ENCODE measurements at places on chromosomes 5 and 9.

DNA sequence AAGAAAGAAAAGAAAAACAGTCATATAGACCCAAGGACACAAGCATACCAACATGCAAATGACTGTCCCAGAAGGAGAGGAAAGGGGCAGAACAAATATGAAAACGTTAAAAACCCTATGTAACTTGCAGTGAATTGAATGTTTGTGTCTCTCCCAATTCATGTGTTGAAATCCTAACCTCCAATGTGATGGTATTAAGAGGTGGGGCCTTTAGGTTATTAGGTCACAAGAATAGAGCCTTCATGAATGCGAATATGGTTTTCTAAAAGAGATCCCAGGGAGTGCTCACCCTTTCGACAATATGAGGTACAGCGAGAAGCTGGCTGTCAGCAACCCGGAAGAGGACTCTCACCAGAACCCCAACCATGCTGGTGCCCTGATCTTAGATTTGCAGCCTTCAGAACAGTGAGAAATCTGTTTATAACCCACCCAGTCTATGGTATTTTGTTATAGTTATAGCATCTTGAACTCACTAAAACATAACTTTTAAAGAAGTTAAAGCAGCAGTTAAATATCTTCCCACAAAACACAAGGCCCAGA, 14.0 kb downstream of the HNRNPAB start:
- DNase-seq, result no peak

DNA sequence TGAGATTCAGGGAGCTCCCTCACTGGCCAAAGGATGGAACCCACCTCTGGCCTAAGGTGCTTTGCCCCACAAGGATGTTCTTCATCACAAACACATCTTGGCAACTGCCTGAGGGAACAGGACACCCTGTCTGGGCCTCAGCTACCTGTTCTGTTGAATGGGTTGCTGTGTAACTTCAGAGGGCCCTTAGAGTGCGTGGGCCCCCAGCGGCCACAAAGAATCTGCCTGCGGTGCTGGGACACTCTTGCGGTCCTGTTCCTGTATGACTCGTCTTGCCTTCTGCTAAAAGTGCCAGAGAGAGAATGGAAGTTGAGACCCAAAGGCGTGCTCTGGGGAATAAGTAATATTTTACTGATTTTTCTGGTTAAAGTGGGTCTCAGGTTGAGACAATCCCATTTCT, 14.1 kb upstream of the RPL26L1 start:
- DNase-seq, result no peak

DNA sequence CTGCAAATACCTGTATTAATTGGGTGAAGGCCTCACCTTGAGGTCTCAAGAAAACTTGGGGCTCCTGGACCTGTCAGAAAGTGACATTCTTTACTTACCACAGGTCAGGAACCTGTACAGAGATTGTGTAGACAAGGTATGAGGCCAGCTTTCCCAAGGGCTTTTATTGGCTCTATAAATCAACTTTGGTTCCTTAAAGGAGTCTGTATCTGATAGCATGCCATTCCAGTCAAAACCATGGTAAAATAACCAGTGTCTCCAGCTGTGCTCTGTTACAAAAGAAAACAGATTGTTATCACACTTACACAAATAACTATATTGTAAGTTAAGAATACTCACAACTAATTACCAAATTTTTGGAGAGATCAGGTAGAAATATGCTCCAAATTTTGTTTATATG, 64.5 kb downstream of the COL15A1 start:
- DNase-seq, result no peak

GRCh38 chr5:1787472-1788047, 12.1 kb downstream of the MRPL36 start:
- DNase-seq, result no peak

GRCh38 chr5:178417391-178417811, 172.8 kb downstream of the COL23A1 start:
- DNase-seq, result no peak

DNA sequence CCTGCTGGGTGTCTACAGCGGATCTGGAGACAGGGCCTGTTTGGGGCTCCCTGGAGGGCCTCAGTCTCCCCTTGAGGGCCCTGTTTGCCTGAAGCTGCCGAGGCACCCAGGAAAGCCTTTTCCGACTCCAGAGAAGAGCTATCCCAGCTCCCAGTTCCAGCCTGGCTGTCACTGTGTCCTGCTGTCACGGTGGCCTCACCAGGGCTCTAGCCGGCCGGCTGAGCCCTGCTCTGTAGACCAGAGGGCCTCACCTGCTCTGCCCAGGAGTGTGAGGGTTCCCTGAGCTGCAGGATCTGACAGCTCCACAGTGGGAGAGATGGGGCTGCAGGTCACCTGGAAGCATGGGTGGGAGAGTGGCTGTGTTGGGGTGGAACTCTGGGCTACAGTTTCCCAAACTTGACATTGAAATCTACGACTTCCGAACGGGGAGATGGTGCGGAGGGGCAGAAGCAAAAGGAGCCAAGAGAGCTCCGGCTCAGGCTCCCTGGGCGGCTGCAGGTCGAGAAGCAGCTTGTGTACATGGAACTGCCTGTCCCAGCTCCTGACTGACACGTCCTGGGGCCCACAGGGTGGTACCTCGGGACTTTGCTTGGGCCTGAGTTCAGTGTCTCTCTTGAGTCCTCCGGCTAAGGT, 94.9 kb downstream of the CACNA1B start:
- no peak for DNase-seq

- no peak for DNase-seq
Measured at GRCh38 chr5:79552984-79553383, 39.0 kb upstream of the HOMER1 start.
